ENCODE measurements at places on chromosomes 11 and 22.

GRCh38 chr22:27690599-27690998 lies 111.0 kb downstream of the MN1 start:
- DNase-seq, result no peak

- no peak for DNase-seq
Observed at GRCh38 chr11:134976551-134976950, 564.5 kb upstream of the B3GAT1 start.

GRCh38 chr11:107898270-107898669 lies 30.0 kb upstream of the RAB39A start:
- no peak for DNase-seq

GRCh38 chr22:47630741-47631534 lies 868.5 kb downstream of the TBC1D22A start:
- DNase-seq, result no peak

GRCh38 chr11:3049430-3050243 lies 7.6 kb downstream of the CARS1 start:
- DNase-seq, result no peak

GRCh38 chr11:74746868-74747267 lies 1.8 kb upstream of the RNF169 start:
- DNase-seq, result no peak

GRCh38 chr11:92211576-92212167 lies 12.9 kb upstream of the FAT3 start:
- no peak for DNase-seq

DNA sequence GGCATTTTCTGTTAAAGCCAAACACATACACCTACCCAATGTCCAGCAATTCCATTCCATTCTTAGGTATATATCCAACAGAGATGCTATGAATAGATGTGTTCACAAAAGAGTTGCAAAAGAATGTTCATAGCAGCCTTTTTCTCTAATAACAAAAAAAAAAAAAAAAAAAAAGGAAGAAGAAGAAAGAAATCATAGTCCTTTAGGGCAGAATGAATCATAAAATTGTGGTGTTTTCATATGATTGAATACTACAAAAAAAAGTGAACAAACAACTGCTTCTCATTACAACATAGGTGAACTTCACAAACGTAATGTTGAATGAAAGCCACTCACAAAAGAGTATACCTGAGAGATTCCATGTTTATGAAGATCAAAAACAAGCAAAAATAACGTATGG lies 66.8 kb upstream of the GRK3 start:
- DNase-seq, result no peak

GRCh38 chr11:117905524-117905923 lies 23.7 kb downstream of the TMPRSS13 start:
- DNase-seq, result no peak

DNA sequence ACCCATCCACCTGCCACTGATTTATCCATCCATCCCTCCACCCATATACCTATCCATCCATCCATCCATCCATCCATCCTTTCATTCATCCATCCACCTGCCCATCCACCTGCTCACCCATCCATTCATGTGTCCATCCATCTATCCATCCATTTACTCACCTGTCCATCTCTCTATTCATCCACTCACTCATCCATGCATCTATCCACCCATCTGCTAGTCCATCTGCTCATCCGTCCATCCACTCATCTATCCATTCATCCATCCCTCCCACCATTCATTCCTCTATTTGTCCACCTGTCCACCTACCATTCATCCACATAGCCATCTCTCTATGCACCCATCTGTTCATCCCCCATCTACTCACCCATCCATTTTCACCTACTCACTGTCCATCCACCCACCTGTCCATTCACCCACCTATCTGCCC lies 48.6 kb upstream of the CCDC188 start:
- DNase-seq, result no peak

DNA sequence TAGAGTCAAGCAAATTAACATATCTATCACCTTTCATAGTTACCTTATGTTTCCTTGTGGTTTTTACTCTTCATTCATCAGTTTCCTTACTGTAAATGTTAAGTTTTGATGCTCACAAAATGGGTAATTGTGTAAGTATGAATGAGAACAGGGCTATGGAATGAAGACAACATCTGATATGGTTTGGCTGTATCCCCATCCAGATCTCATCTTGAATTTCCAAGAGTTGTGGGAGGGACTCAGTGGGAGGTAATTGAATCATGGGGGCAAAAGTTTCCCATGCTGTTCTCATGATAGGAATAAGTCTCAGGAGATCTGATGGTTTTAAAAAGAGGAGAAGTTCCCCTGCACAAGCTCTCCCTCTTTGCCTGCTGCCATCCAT lies 107.6 kb downstream of the CCDC34 start:
- DNase-seq, result no peak

DNA sequence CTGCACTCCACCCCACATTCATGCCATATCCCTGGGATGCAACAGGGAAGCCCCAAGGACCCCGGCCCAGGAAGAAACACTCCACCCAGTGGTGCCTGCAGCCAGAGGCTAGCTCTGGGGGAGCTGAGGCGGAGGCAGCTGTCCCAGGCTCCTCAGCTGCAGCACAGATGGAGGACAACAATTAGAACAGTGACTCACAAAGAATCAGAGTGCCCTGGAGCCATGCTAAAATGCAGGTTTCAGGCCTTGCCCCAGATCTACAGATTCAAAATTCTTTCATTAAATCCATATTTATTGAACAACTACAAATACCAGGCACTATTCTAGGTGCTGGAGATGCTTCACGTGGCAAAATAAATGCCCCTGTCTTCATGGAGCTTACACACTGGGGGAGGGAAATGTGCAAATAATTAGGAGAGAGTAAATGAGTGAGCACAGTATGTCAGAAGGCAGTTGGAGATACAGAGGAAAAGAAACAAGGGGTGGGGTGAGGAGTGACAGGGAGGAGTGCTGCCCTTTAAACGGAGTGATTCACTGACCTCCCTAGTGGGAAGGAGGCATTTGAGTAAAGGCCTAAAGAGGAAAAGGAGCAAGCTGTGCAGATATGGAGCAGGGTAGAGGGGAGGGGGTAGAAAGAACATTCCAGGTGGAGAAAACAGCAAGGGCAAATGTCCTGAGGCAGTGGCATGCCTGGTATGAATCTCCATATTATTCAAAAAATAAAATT lies 73.3 kb upstream of the CSNK2A3 start:
- DNase-seq, result no peak

GRCh38 chr22:20792966-20793728 lies 19.2 kb downstream of the SERPIND1 start:
- DNase-seq, result no peak

- no peak for DNase-seq
Observed at GRCh38 chr11:70176940-70177689, 26.0 kb upstream of the FADD start.

- DNase-seq, result no peak
Observed at GRCh38 chr22:36585841-36586240, 56.9 kb upstream of the EIF3D start.

- DNase-seq, result no peak
Observed at GRCh38 chr11:108302121-108302785, 79.4 kb downstream of the ATM start.

GRCh38 chr11:6229911-6230310 lies 4.5 kb downstream of the FHIP1B start:
- no peak for DNase-seq

DNA sequence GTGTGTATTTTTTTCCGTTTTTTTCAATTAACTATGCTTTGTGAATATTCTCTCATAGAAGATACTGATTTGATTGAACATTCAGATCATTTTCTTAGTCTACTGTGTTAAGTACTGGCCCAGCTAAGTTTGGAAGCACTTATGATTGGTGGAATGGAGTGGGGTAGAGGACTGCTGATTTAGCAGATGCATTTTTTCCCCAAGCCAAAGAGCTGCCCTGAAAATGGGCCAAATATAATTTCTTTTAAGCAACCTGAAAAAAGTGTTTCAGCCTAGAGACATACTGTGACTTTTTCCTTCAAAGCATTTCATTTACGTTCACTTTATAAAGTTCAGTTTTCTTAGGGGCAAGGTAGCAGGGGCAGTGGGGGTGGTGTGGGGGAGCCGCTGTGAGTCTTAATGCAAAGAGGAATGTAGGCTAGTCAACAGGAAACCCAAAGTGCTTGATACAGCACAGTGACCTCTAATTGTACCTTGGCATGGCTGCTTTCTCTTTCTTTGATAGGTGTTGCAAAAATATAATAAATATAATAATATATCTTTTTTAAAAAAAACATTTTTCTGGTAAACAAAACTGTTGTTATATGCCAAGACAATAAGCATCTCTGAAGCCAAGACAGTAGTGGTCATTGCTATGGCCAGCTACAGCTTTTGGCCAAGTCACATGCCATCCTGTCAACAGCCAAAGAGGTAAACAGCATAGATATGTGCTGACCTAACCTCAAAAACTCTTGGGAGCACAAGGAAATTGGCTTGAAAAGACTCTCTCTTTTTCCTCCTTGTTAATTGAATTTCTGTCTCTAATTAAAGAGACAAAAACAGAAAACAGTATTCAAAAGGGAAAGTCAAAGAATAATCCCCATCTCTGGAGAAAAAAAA lies 58.8 kb downstream of the LIF start:
- DNase-seq, result no peak

DNA sequence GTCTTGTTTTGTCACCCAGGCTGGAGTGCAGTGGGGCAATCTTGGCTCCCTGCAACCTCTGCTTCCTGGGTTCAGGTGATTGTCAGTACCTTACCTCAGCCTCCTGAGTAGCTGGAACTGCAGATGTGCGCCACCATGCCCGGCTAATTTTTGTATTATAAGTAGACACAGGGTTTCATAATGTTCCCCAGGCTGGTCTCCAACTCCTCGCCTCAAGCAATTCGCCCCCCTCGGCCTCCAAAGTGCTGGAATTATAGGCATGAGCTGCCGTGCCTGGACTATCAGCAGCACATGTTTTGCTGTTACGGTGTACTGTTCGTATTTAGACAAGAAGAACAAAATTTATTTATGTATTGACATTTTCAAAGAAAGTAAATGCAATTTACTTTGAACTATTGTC lies 34.8 kb downstream of the RAB39A start:
- no peak for DNase-seq

DNA sequence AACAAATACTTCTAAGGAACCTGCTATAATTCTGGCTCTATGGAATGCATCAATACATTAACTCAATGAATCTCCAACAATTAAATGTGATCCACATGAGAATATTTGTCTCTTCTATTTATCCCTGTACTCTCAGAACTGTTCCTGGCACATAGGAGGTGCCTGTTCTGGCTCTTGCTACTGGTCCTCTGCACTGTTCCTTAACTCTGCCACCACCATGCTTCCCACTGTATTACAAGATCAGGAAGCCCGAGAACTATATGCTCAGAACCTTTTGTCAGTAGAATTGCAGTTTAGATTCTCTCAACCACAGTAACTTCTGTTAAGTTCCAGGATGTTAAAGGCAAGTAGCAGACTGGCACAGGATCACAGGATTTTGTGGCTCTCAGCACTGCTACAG lies 376.3 kb upstream of the CCDC90B start:
- DNase-seq, result no peak

GRCh38 chr11:129595038-129595962 lies 219.7 kb downstream of the BARX2 start:
- no peak for DNase-seq

- DNase-seq, result no peak
Observed at GRCh38 chr11:62125881-62126280, 2.1 kb downstream of the INCENP start.

GRCh38 chr11:71326328-71326940 lies 74.1 kb upstream of the SHANK2 start:
- DNase-seq, result no peak

DNA sequence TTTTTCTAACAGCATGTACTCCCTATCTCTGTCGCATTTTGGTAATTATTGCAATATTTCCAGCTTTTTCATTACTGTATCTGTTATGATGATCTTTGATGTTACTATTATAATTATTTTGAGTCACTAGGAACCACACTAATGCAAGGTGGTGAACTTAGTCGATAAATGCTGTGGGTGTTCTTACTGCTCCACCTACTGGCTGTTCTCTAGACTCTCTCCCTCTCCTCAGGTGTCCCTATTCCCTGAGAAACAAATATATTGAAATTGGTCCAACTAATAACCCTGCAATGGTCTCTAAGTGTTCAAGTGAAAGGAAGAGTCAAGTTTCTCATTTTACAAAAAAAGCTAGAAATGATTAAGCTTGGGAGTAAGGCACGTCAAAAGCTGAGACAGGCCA lies 10.5 kb downstream of the ARL14EP start:
- no peak for DNase-seq

GRCh38 chr11:92775003-92775676 lies 194.3 kb upstream of the MTNR1B start:
- no peak for DNase-seq

- no peak for DNase-seq
Observed at GRCh38 chr22:17135153-17135760, 14.1 kb upstream of the TMEM121B start.

GRCh38 chr22:19932367-19933206 lies 9.0 kb upstream of the COMT start:
- no peak for DNase-seq

Measured in activated naive CD4-positive, alpha-beta T cell (primary cell).